ENCODE measurements at places on chromosomes 13 and 19. TPM values are rescaled to one million over a fixed set of nuclear protein-coding genes. Genes with fewer than 3 reads are reported as not detected.
A peak's percentile ranks its signal among the peaks of the same experiment; 100 is the strongest.

Gene PDX1
- total RNA-seq = not detected

DNA sequence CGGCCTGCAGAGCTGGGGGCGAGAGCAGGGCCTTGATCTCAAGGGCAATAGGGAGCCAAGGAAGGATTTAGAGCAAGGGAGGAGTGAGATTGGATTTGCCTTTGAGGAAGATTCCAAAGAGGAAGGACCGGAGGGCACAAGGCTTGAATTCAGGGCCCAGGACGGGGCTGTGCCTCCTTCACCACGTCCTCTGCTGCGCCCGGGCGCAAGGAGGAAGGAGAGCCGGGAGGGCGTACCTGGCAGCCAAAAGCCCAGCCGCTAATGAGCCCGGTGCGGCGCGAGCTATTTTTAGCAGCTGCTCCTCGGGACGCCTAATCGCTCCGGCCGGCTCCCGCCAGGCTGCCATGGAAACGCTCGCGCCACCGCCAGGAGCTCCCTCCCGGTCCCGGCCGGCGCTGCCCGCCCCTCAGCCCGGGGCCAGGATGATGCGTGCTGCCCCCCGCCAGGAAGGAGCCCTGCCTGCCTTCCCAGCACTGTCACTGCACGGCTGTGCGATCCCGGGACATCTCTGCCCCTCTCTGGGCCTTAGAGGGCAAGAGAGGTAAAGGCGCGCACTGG, 31.3 kb downstream of the TINCR start:
- peak; percentile 63 for DNase-seq

GRCh38 chr19:10820173-10820572, 15.8 kb downstream of the TMED1 start:
- DNase-seq = no peak

DNA sequence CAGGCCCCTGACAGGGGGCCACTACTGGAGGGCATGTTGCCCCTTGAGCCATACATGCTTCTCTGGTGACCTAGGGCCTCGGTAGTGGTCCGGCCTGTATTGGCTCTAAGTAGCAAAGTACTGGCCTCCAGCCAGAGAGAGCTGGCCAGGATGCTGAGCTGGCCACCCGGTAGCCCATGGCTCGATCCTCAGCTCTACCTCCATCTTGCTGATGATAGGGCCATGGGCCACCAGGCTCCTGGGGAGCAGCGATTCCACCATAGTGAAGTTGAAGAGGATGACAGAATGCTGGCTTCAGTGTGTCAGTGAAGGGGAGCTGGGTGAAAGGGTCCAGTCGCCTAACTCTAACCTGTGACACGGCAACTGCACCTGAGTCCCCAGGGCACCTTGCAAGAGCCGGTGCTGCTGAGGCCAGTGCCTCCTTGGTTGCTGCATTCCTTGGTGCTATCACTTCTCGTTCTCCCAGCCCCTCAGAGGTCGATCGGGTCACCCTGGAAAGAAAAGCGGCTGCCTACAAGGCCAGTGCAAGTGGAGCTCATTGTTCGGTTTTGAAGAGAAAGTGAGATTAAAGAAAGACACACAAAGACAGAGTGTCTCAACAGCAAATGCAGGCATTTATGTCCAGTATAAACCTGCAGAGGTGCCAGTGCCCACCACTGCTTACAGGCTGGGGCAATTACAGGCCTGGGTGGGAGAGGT, 5.0 kb downstream of the FPR3 start:
- DNase-seq = no peak

GRCh38 chr13:62997696-62998095, 1582.0 kb upstream of the PCDH20 start:
- no peak for DNase-seq

GRCh38 chr13:110869805-110870706, 44.8 kb downstream of the ANKRD10 start:
- peak; percentile 99 for DNase-seq

GRCh38 chr19:42468273-42468796, 25.6 kb upstream of the CXCL17 start:
- DNase-seq = no peak

- no peak for DNase-seq
Observed at GRCh38 chr19:48668332-48668731, 4.5 kb downstream of the NTN5 start.

Data from right atrium auricular region (tissue), 2 donors.